IPS DF 6.9 (cell line): ENCODE measurements at places on chromosomes 5 and 9.
A peak's percentile ranks its signal among the peaks of the same experiment; 100 is the strongest.

GRCh38 chr9:91048749-91049148, 247.1 kb downstream of the SYK start:
- no peak overlapping the region for H3K4me3 ChIP-seq
- no peak for DNase-seq
- H3K4me1 ChIP-seq = no peaks in the 10 kb centered on the region
- H3K27me3 ChIP-seq = no peaks in the 10 kb centered on the region
- no peaks in the 10 kb centered on the region for H3K36me3 ChIP-seq

- no peak for DNase-seq
- H3K4me3 ChIP-seq = no peak overlapping the region
Observed at GRCh38 chr5:140764177-140764973, 21.6 kb upstream of the PCDHA1 start.

- H3K4me3 ChIP-seq = no peak overlapping the region
- no peaks in the 10 kb centered on the region for H3K27me3 ChIP-seq
- no peaks in the 10 kb centered on the region for H3K36me3 ChIP-seq
- H3K4me1 ChIP-seq = no peaks in the 10 kb centered on the region
Observed at GRCh38 chr9:36456480-36457065, 56.5 kb upstream of the RNF38 start.

GRCh38 chr5:151568036-151568435, 23.1 kb downstream of the FAT2 start:
- no peak overlapping the region for H3K4me3 ChIP-seq
- DNase-seq = no peak
- H3K4me1 ChIP-seq = peaks cover 6% of the 10 kb centered on the region
- no peak overlapping the region for H3K27ac ChIP-seq
- H3K36me3 ChIP-seq = no peaks in the 10 kb centered on the region
- H3K27me3 ChIP-seq = peaks cover 3% of the 10 kb centered on the region; the same call in 1 of the 2 replicates

- no peaks in the 10 kb centered on the region; the same call in 1 of the 2 replicates for H3K36me3 ChIP-seq
- H3K4me1 ChIP-seq = 0 out of 2 replicates have a peak, but pooled peaks cover 1% of the 10 kb centered on the region
- no peak overlapping the region for H3K4me3 ChIP-seq
- no peaks in the 10 kb centered on the region for H3K27me3 ChIP-seq
Observed at GRCh38 chr9:125997196-125997823, 250.1 kb downstream of the PBX3 start.

GRCh38 chr5:11620172-11620571, 284.1 kb downstream of the CTNND2 start:
- no peaks in the 10 kb centered on the region for H3K36me3 ChIP-seq
- H3K27me3 ChIP-seq = no peaks in the 10 kb centered on the region
- no peak overlapping the region for H3K4me3 ChIP-seq
- DNase-seq = no peak

- DNase-seq = no peak
- H3K36me3 ChIP-seq = no peaks in the 10 kb centered on the region
- H3K27me3 ChIP-seq = no peaks in the 10 kb centered on the region
Observed at GRCh38 chr5:77120706-77121105, 33.6 kb upstream of the ZBED3 start.

DNA sequence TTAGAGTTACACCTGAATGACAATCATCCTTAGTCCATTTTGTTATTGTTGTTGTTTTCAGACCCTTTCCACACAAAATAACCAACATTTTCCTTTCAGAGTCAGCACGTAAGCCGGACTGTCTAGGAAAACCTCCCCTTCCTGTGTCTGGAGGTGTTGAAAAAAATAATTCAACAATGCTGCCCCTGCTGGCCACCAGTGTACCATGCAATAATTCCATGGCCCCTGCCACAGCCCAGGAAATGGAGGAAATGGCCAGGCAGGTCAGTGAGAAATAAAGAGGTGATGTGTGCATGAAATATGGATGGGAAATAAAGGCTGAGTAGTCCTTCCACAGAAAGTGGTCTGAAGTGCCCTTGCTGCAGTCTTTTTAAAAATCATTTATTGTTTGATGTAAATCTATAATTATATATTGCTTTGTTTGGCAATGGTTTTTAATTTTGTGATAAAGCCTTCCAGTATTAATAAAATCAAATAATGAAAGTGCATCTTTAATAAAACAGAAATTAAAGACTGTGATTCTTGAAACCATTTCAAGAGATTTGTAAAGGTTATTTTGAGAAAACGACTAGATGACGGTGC, 152.8 kb upstream of the PAPPA start:
- no peak overlapping the region for H3K27ac ChIP-seq
- no peaks in the 10 kb centered on the region for H3K27me3 ChIP-seq
- no peaks in the 10 kb centered on the region for H3K36me3 ChIP-seq
- peak; percentile 0 for DNase-seq

- peaks cover 4% of the 10 kb centered on the region for H3K4me1 ChIP-seq
- H3K27ac ChIP-seq = no peak overlapping the region
- 0 out of 2 replicates have a peak, but pooled peaks cover 1% of the 10 kb centered on the region for H3K27me3 ChIP-seq
- H3K36me3 ChIP-seq = no peaks in the 10 kb centered on the region
- DNase-seq = no peak
- peak overlapping the region; percentile 72; the same call in 1 of the 2 replicates for H3K4me3 ChIP-seq
Observed at GRCh38 chr5:33891446-33891787, 373 bp downstream of the ADAMTS12 start.

DNA sequence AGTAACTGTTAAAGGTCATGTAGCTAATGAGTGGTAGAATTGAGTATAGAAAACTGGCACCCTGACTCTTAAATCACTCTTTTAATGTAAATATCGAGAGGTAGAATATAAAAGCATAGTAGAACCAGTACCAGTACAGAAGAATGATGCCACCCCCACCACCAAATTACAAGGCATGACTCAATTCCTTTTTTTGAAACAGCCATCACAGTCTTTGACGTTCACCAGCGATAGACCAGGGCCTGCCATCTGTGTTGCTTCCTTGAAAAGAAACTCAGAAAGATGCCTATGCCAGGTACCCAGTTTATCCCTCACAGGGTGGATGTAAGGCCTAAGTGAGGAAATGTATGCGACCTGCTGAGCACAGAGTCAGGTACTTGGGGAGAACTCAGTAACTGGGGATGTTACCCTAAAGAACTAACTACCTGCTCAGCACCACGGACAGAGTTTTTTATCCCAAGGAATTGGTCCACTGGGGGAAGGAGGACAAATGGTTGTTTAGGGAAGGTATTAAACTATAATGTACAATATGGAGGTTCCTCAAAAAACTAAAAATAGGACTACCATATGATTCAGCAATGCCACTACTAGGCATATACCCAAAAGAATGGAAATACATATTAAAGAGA, 116.5 kb downstream of the BRINP1 start:
- no peaks in the 10 kb centered on the region for H3K36me3 ChIP-seq
- peak; percentile 20 for DNase-seq
- H3K4me1 ChIP-seq = no peaks in the 10 kb centered on the region
- H3K27ac ChIP-seq = no peak overlapping the region

- H3K27me3 ChIP-seq = no peaks in the 10 kb centered on the region
- no peaks in the 10 kb centered on the region for H3K4me1 ChIP-seq
- H3K4me3 ChIP-seq = no peak overlapping the region
- no peak for DNase-seq
Observed at GRCh38 chr9:77451507-77451906, 196.6 kb downstream of the GNA14 start.

- no peak overlapping the region for H3K4me3 ChIP-seq
- no peaks in the 10 kb centered on the region for H3K4me1 ChIP-seq
- no peak overlapping the region for H3K27ac ChIP-seq
- DNase-seq = no peak
- H3K27me3 ChIP-seq = no peaks in the 10 kb centered on the region
Observed at GRCh38 chr9:120758544-120758943, 34.7 kb downstream of the FBXW2 start.

GRCh38 chr5:136157514-136157913, 24.9 kb downstream of the SMAD5 start:
- no peaks in the 10 kb centered on the region for H3K4me1 ChIP-seq
- H3K27me3 ChIP-seq = no peaks in the 10 kb centered on the region
- no peak overlapping the region for H3K27ac ChIP-seq
- H3K4me3 ChIP-seq = no peak overlapping the region

GRCh38 chr5:128143911-128144310, 60.3 kb downstream of the SLC12A2 start:
- no peak overlapping the region for H3K27ac ChIP-seq
- no peak for DNase-seq
- H3K4me3 ChIP-seq = no peak overlapping the region
- no peaks in the 10 kb centered on the region for H3K36me3 ChIP-seq
- H3K27me3 ChIP-seq = no peaks in the 10 kb centered on the region

GRCh38 chr5:132831095-132831860, 831 bp upstream of the SHROOM1 start:
- H3K4me3 ChIP-seq = peak overlapping the region; percentile 88; the same call in 1 of the 2 replicates
- DNase-seq = no peak
- no peaks in the 10 kb centered on the region for H3K36me3 ChIP-seq

- H3K27me3 ChIP-seq = no peaks in the 10 kb centered on the region
- no peaks in the 10 kb centered on the region for H3K4me1 ChIP-seq
- H3K27ac ChIP-seq = no peak overlapping the region
- no peak for DNase-seq
- no peaks in the 10 kb centered on the region for H3K36me3 ChIP-seq
Observed at GRCh38 chr5:135266303-135266635, 132.8 kb downstream of the MACROH2A1 start.

- peaks cover 4% of the 10 kb centered on the region; the same call in 1 of the 2 replicates for H3K4me1 ChIP-seq
- no peaks in the 10 kb centered on the region for H3K36me3 ChIP-seq
- H3K4me3 ChIP-seq = peak within 1 kb of the TSS; percentile 84
- H3K27ac ChIP-seq = no peak within 1 kb of the TSS
- H3K27me3 ChIP-seq = peaks cover 8% of the 10 kb centered on the region; the same call in 1 of the 2 replicates
- DNase-seq = no peak
Observed at GRCh38 chr9:34957492-34958410, at the start of gene PHF24. Gene PHF24, plus strand, starts transcription at chr9:34958285. Its CDS starts 13,014 bp downstream, at chr9:34971299.

DNA sequence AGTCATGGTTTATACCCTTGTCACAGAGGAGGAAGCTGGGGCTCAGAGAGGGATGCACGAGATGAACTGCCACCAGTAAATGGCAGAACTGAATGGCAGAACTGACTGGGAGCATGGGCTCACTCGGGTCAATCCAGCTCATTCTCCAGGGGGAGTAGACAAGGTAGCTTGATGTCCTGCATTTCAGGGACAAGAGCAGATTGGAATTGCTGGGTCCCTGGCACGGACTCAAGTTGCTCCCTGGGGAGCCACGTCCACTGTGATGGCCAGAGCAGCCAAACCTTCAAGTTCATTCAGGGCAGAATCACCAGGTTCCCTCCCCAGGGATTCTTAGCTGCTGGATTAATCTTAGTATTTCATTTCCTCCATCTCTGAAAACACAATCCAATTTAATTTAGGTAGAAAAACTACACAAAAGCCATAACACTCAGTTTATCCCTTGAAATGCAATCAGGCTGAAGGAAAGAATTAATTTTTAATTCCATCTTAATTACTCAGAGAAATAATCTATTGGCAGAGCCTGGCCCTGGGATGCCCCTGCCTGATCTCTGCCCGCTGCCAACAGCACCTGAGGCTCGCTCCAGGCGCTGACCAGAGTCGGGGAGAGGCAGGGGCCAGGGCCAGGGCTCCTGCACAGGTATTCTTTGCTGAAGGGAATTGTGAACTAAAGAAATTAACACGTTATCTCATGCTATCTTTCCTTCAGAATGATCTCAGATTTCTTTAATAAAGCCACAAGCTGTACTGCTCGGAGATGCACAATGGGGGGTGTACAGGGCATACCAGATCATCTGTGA, 42.0 kb upstream of the UNC5A start:
- H3K27ac ChIP-seq = no peak overlapping the region
- no peaks in the 10 kb centered on the region for H3K27me3 ChIP-seq

DNA sequence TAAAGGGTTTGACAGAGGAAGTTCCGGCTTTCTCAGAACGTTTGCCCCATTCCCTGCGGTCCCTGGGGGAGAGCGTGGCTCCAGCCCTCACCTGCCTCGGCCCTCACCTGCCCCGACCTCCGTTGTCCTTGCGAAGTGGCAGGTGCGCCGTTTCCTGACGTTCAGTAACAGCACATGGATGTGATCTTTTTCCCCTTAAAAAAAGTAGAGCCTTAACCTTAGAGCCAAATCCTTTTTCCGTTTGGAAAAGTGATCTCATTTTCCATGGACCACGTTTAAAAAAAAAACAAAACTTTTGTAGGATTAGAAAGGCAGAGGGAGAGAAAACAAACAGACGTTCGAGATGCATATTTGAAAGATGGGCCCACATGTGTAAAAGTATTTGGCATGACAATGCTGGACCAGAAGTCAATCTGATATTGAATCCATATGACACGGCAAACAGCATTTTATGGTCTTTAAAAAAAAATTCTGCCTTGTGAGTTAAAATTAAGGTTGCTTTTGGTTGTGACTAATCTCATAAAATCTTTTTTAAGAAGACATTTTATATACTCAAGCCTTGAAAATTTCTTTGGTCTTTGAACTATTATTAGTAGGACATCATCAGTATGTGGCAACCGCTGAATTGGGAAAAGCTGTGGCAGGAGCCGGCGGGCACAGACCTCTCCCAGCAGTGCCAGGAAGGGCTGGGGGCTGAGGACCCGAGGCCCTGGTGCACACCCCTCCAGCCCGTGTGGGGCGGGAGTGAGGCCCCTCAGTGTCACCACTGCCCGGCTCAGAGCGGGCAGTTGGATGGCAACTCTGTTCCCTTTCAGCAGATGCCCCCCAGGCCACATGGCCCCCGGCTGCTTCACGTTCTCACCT, 42.5 kb upstream of the EXOC3 start:
- H3K36me3 ChIP-seq = no peaks in the 10 kb centered on the region
- no peak overlapping the region for H3K4me3 ChIP-seq
- H3K27me3 ChIP-seq = no peaks in the 10 kb centered on the region
- DNase-seq = no peak
- peaks cover 5% of the 10 kb centered on the region; the same call in 1 of the 2 replicates for H3K4me1 ChIP-seq
- no peak overlapping the region for H3K27ac ChIP-seq

- no peaks in the 10 kb centered on the region for H3K36me3 ChIP-seq
- no peak for DNase-seq
- no peaks in the 10 kb centered on the region for H3K4me1 ChIP-seq
- H3K4me3 ChIP-seq = no peak overlapping the region
Observed at GRCh38 chr5:143261748-143262392, 141.6 kb downstream of the NR3C1 start.

- H3K4me3 ChIP-seq = no peak overlapping the region
- no peak for DNase-seq
- no peaks in the 10 kb centered on the region for H3K36me3 ChIP-seq
- no peaks in the 10 kb centered on the region for H3K27me3 ChIP-seq
- no peak overlapping the region for H3K27ac ChIP-seq
Observed at GRCh38 chr5:9421884-9422283, 124.0 kb downstream of the SEMA5A start.

GRCh38 chr9:130443840-130444492, 795 bp upstream of the ASS1 start:
- no peaks in the 10 kb centered on the region for H3K36me3 ChIP-seq
- no peak overlapping the region for H3K27ac ChIP-seq
- DNase-seq = no peak
- no peak overlapping the region; the same call in 1 of the 2 replicates for H3K4me3 ChIP-seq

GRCh38 chr9:134826336-134827285, 54.0 kb upstream of the FCN2 start:
- H3K36me3 ChIP-seq = no peaks in the 10 kb centered on the region
- H3K4me3 ChIP-seq = no peak overlapping the region
- H3K27ac ChIP-seq = no peak overlapping the region
- H3K27me3 ChIP-seq = no peaks in the 10 kb centered on the region
